ENCODE measurements at places on chromosomes 5 and 9.

GRCh38 chr5:109997161-109997560, 307.4 kb downstream of the MAN2A1 start:
- DNase-seq, result no peak

DNA sequence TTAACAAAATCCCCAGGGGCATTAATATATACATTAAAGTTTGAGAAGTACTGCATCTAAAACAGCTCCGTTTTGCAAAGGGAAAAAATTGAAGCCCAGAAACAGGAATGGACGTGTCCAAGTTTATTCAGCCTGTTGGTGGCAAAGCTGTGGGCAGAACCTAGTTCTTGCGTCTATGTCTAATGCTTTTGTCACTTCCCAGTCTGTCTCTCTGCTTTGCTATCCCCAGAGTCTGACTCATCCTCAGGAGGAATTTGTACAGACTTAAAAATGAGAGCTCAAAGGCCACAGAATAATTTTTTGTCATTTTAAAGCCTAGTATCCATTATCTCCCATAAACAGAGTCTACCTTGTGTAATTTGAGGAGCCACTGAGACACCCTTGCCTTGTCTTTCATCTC, 330.9 kb upstream of the GRIA1 start:
- no peak for DNase-seq

DNA sequence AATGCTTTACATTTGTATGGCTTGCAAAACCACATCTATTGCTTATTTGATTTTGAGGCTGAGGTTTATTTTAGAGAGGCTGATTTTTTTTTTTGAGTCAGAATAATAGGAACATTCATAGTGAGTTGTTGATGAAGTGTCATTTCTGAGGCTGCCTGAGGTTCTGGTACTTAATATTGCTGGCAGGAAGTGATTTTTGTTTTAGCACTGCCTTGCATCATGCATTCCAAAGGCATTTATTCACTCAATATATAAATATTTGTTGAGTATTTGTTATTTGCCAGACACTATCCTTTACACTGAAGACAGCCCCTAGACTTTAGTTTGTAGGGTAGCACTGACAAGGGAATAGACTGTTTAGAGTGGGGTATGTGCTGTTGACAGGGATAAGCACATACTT, 2.7 kb downstream of the RNF20 start:
- DNase-seq, result no peak

GRCh38 chr9:86200599-86201162, 58.8 kb downstream of the C9orf153 start:
- no peak for DNase-seq

DNA sequence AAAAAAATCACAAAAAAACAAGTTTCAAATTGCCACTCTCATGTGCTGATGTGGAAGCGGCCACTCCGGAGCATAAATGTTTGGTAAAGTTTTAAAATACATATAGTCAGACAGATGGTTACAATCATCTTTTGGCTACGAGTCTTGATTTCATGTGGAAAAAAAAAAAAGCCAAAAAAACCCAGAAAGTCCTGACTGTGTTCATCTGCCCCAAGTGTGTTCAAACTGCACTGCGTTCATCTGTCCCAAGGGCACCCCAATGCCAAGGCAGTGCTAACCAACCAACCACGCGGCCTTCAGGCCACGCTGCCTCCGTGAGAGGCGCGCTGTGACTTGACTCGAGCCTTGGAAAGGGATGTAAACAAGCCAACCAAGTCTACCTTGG, 127.1 kb downstream of the MYO10 start:
- no peak for DNase-seq

DNA sequence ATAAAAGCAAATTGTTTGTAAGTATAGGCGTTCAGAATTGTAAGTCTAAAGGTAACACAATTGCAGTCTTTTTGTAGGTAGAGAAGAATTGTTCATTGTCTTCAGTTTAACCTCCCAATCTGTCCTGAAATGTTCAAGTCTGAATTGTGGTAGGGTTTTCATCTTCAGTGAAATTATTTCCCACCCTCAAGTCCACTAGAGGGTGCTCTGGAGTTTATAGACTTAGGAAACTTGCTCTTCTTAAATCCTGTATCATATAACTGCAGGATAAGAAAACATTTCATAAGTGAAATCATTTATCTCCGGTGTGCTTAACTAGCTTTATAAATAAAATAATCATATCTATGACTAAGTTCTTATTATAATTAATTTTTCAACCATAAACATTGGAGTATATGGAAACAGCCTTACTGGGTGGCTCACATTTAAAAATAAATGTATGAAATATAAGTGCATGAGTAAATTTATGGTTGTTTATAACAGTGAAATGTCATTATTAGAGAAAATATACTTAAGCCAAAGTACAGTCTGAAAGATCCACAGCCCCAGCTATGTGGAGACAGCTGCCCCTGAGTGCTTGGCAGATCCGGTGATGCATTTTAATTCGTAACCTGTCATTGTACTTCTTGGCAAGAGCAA, 182.4 kb upstream of the OTULINL start:
- peak; percentile 37 for DNase-seq

- no peak for DNase-seq
Measured at GRCh38 chr9:123059472-123060220, 26.2 kb downstream of the GPR21 start.

DNA sequence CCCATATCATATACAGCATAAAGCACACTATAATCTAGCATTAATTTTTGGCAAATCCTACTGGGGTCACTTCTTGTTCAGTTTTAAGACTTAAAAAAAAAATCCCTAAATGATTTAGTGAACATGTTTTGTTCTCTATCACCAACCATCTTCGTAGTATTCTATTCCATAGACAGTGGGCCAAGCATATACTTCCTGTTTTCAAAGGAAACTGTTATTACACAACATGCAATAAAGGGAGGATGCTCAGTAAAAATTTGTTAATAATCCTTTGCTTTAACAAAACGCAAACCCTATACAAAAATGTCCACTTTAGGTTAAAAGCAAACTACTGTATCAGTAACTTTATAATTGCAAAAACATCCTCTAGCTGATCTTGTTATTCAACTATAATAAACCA, 13.0 kb downstream of the CCNH start:
- DNase-seq, result peak; percentile 70

GRCh38 chr5:173764332-173765028, 123.7 kb upstream of the CPEB4 start:
- no peak for DNase-seq

GRCh38 chr5:76681287-76681686, 34.6 kb upstream of the F2R start:
- no peak for DNase-seq
